ENCODE measurements at places on chromosomes 7 and 10.

- DNase-seq, result no peak
These were observed 437.0 kb downstream of the SUGCT start for GRCh38 chr7:40571796-40572195.

- DNase-seq, result no peak
These were observed 146.3 kb downstream of the GPR85 start for GRCh38 chr7:112940314-112940732.

DNA sequence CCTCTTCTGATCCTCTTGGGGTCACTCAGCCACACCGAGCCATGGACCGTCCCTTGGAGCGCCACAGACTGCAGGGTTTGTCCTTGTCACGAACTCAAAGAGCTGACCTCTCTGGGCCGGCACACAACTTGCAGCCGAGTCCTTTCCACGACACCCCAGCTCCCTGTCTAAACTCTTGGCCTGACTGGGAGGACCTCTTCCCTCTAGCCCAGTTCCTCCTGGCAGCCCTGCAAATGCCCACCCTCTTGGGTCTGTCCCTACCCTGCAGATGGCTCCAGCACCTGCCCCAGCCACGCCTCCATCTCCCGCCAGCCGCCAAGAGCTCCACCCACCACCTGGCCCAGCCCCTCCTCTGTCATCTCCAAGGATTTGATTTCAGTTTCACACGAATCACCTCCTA is 339.2 kb downstream of the DNAJB6 start:
- DNase-seq, result no peak

DNA sequence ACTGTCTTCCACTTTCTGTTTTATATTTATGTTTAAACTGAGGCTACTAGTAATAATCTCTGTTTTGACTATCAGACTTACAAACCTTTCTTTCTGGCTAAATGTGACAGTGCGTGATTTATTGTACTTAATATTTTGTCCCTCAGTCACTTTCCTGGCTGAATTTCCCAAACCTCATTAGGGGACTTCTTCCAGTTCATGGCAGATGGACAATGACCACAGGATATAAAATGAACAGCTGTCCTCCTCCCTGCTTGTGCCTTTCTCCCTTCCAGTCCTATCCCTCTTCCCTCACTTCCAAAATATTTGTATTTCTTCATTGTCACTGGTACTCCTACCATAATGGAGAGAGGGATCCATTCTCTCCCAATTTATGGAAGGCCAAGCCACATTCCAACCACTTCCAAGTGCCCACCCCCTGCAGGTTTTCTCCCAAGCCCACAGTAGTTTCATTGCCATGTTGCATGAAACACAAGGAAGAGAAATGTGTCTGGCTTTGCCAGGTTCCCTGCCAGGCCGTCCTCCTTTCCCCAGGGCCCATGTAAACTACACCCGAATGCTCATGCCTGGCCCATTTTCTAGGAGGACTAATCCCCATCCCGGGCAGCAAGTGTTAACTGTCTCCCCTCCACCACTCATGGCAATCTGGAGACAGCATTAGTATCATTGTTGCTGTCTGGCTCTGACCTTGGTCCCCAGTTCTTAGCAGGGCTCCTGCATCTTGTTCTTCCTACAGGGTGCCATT is 269.5 kb upstream of the SLC26A5 start:
- DNase-seq, result no peak

DNA sequence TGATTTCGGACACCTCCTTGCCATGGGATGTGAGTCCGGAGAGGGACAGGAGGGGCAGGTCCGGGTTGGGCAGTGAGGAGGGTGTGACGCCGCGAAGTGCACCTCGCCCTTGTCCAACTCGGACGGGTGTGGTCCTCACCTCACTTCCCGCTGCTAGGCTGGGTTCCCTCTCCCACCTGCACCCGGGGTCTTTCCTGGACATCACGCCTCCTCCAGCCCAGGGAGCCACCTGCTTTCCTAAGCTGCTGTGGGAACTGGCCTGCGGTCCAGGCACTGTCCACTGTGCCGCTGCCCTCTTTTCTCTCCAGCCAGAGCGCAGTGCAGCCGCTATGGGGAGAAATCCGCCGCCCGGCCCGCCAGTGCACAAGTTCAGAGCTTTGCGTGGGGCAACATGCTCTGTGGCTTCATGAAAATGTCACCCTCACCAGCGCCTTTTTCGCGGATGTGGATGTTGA is 45.0 kb upstream of the ZNF716 start:
- no peak for DNase-seq

- no peak for DNase-seq
These were observed 5.2 kb upstream of the APBB1IP start for GRCh38 chr10:26432938-26433337.

DNA sequence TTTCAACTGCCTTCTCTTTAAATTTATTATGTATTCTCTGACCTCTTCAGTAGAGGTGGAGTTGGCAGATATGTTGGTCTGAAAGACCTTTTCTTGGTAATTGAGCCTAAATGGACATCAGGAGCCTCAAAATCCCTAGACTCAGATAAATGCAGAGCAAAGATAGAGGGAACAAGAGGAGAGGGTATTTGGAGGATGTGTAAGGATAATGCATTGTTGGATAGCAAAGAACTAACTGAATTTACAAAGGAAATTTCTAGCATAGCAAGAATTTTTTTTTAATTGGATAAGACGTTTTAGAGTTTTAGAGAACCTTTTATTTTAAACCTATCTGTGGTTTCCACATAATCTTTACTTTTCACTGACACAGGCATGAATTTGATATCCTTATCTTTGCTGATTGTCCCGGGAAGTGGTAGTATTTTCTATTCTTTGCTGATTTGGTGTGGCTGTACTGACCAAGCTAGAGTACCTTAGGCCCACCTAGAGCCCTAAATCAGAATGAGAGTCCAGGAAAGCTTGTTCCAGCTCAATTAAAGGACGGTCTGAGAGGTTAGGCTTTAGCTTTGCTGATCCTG is 91.3 kb downstream of the NRF1 start:
- no peak for DNase-seq

Measured in stimulated activated CD4-positive, alpha-beta T cell treated with anti-CD3 and anti-CD28 coated beads, TNF-alpha, amount 100 ng/mL, for 1 hour (primary cell).